ENCODE measurements at places on chromosomes 16 and 17. TPM values are rescaled to one million over a fixed set of nuclear protein-coding genes. Genes with fewer than 3 reads are reported as not detected.

ERAL1 gene
- total RNA-seq = 48.5 TPM

NLRC3 gene
- not detected for total RNA-seq

NACA2 gene
- not detected for total RNA-seq

ZDHHC7 gene
- 60.8 TPM for total RNA-seq

PIK3R6 gene
- not detected for total RNA-seq

STX1B gene
- total RNA-seq = 0.91 TPM

PPP1R1B gene
- total RNA-seq = 1.4 TPM

TLCD3B gene
- not detected for total RNA-seq

IGFBP4 gene
- total RNA-seq = 1,753 TPM
